ENCODE measurements at places on chromosomes 4 and X. TPM values are rescaled to one million over a fixed set of nuclear protein-coding genes. Genes with fewer than 3 reads are reported as not detected.

DNA sequence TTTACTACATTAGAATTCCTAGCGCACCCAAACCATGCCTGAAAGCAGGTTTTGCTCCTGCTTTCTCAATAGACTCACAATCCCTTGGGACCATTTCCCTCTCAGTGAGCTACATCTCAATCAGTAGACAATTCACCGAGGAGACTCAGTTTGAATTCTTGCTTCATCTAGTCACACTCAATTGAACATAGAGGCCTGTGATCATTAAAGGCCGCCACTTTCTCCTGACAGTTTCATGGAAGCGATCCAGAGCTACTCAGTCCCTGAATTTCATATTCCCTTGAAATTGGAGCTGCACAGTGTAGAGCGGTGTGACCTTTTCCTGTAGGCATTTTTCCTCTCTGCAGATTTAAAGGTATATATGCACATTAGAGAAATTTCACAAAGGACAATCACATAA, 193.9 kb upstream of the SPOCK3 start:
- H3K27me3 ChIP-seq: no peaks in the 10 kb centered on the region
- H3K4me1 ChIP-seq: no peaks in the 10 kb centered on the region
- H3K4me3 ChIP-seq: no peak overlapping the region
- DNase-seq: no peak

- DNase-seq: no peak
- H3K36me3 ChIP-seq: no peaks in the 10 kb centered on the region
- no peaks in the 10 kb centered on the region for H3K4me1 ChIP-seq
- H3K4me3 ChIP-seq: no peak overlapping the region
Observed at GRCh38 chrX:17453788-17454187, 78.8 kb downstream of the NHS start.

- DNase-seq: no peak
- H3K36me3 ChIP-seq: no peaks in the 10 kb centered on the region
Observed at GRCh38 chrX:8675006-8675630, 56.8 kb downstream of the ANOS1 start.

DNA sequence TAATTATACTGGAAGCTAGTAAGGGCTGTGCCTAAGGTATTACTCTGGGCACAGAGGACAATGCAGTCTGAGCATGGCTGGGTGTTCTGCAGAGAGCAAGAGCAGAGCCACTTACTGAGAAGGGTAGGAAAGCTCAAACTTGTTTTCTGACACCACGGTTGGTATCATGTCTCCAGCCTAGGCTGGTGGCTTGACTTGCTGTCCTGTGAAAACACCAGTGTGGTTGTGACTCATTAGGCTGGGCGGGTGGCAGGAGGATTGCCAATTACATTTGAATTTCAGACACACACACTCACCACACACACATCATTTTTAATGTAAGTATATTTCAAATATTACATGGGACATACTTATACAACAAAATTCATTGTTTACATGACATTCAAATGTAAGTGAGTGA, 19.7 kb upstream of the MTM1 start:
- H3K27ac ChIP-seq: no peak overlapping the region
- no peaks in the 10 kb centered on the region for H3K36me3 ChIP-seq
- DNase-seq: no peak
- H3K27me3 ChIP-seq: no peaks in the 10 kb centered on the region

GRCh38 chr4:130559268-130559667, 1463.3 kb downstream of the C4orf33 start:
- H3K27me3 ChIP-seq: no peaks in the 10 kb centered on the region
- H3K27ac ChIP-seq: no peak overlapping the region
- H3K36me3 ChIP-seq: no peaks in the 10 kb centered on the region
- H3K4me3 ChIP-seq: no peak overlapping the region
- DNase-seq: no peak
- H3K4me1 ChIP-seq: no peaks in the 10 kb centered on the region

The SMARCA1 gene
- 157 TPM for total RNA-seq

The CFAP299 gene
- 0.17 TPM for total RNA-seq

The TLR8 gene
- 0.18 TPM for total RNA-seq

The EGF gene
- 1.9 TPM for total RNA-seq

The BEX5 gene
- total RNA-seq: 24.5 TPM

The SRPX gene
- total RNA-seq: 21.6 TPM

All from prostate gland (tissue), 2 donors.